ENCODE measurements at places on chromosomes 5 and 9. TPM values are rescaled to one million over a fixed set of nuclear protein-coding genes. Genes with fewer than 3 reads are reported as not detected.
A peak's percentile ranks its signal among the peaks of the same experiment; 100 is the strongest.

DNA sequence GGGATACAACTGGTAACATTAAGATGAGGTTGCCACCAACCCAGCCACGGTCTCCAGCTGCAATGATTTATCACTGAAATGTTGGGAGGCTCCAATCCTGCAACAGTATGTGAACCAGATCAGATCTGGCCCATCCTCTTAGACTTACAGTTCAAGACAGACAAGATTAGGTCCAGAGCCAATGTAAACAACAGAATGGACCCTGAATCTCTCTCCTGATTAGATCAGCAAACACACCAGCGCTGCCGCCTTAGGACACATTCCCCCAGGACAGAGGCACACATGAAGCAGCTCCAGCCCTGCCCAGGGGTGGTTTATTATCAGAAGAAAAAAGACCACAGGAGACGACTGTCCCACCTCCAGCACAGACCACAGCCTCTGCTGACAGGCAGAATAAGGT, 82.1 kb downstream of the SLIT3 start:
- DNase-seq = peak; percentile 89

DNA sequence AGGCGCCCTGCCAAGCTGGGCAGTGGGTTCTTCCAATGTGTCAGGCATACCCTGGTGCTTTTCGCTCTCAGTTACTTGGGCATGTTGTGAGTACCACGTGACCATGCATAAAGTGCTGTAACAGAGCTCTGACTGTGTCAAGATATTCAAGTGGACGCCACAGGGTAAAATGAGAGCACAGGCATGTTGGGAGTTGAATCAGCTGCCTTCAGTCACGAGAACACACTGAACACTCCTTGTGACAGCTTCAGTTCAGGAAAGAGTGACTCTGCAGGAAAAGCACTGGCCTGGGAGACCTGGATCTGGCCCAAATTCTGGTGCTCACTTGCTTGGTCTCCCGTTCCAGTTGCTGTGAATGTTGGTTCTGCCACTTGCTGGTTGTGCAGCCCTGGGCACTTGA, 5.1 kb downstream of the MLANA start:
- DNase-seq = peak; percentile 75

- DNase-seq = no peak
Measured at GRCh38 chr5:148569948-148570347, 84.4 kb downstream of the HTR4 start.

GRCh38 chr9:5838884-5839571, 6.1 kb upstream of the ERMP1 start:
- no peak for DNase-seq

DNA sequence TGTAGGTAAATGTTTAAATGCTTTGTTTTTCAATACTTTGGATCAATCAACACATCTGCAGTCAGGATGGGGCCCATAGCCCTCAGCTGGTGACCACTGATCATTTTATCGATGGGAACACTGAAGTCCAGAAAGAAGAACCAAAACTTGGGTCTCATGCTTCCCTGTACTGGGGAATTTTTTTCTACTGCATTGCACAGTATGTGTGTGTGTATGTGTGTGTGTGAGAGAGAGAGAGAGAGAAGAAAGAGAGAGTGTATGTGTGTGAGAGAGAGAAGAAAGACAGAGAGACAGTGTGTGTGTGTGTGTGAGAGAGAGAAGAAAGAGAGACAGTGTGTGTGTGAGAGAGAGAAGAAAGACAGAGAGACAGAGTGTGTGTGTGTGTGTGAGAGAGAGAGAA, 202.9 kb upstream of the MSX2 start:
- no peak for DNase-seq

Gene TNFSF15
- total RNA-seq = 0.17 TPM

Gene CERCAM
- total RNA-seq = 29.7 TPM
